Right lung (tissue), 10 donors: ENCODE measurements at places on chromosomes 1 and 21. TPM values are rescaled to one million over a fixed set of nuclear protein-coding genes. Genes with fewer than 3 reads are reported as not detected.
A peak's percentile ranks its signal among the peaks of the same experiment; 100 is the strongest.

DNA sequence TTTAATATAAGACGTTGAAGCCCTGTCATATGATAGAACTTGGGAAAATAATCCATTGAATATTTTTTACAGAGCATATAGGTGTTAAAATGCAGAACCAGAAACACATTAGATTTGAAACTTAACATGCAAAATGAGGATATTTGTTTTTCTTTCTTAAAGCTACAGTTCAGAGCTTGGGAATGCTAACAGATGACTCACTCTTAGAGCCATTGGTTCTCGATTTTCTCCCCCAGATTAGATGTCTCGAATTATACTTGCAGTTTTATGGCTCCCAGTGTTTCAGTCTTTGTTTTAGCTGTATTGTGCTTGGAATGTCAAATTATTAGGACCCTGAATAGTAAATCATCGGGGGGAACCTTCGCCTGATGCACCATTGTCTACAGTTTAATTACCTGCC lies 575.7 kb upstream of the ZP4 start:
- no peak for DNase-seq

GRCh38 chr1:211822677-211823407 lies 7.7 kb downstream of the LPGAT1 start:
- DNase-seq, result no peak

- no peak for DNase-seq
Observed at GRCh38 chr1:19877821-19878636, 4.2 kb upstream of the OTUD3 start.

DNA sequence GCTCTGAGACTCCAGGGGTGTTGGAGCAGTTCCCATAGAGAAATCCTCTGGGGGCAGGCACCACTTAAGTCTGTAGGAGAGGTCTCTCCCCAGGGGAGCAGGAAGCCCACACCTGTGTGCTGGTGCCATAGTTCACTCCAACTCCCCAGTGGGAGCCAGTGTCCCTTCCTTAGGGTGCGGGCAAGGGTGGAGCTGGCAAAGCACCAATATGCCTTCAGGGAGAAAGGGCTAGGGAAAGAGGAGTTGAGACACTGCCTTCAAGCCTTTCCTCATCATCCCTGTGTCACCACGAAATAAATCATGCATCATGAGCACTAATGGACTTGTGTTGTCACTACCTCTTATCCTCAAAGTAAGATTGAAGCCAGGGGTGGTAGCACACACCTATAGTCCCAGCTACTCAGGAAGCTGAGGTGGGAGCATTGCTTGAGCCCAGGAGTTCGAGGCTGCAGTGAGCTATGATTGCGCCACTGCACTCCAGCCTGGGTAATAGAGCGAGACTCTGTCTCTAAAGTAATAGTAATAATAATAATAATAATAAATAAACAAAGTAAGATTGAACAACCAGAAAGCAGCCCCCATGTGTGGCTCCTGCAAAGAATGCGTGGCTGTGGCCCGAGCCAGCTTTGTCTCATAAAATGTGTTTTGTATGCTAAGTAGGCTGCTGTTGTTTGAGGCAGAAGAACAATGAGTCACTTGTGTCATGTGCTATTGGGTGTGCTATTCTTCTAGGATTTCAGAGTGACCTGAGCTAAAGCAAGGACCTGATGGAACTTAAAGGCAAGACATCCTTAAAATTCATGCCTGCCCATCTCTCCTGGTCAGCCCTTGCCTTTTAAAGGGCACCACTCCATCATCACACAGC lies 6.7 kb upstream of the TIE1 start:
- no peak for DNase-seq

DNA sequence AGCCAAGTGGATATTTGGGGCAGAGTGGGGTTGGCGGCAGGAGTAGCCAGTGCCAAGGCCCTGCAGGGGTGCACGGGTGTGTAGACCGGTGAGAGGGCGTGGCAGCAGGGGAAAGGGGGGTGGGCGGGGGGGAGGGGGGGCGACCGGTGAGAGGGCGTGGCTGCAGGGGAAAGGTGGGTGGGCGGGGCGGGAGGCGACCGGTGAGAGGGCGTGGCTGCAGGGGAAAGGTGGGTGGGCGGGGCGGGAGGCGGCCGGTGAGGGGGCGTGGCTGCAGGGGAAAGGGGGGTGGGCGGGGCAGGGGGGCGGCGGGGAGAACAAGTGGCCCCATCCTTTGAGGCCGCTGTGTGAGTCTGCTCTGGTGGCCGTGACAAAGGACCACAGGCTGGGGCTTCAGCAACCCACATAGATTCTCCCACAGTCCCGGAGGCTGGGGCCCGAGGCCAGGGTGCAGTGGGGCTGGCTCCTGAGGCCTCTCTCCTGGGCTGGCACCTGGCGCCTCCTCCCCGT lies 25.8 kb downstream of the RRP1 start:
- no peak for DNase-seq

DNA sequence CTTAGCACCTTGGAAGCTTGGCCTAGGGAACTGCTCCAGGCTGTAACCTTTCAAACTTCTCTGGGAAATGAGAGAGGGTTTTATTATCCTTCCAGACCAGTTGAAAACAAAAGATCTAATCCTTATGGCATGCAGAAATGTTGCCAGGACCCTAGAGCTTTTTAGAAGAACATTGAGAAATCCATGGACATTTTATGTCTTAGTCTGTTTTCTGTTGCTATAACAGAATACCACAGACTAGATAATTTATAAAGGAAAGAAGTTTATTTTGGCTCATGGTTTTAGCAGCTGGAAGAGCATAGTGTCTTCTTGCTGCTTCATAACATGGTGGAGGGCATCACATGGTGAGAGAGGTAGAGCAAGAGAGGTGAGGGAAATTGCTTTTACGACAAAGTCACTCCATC lies 25.8 kb downstream of the OSBPL9 start:
- DNase-seq, result peak; percentile 71

DNA sequence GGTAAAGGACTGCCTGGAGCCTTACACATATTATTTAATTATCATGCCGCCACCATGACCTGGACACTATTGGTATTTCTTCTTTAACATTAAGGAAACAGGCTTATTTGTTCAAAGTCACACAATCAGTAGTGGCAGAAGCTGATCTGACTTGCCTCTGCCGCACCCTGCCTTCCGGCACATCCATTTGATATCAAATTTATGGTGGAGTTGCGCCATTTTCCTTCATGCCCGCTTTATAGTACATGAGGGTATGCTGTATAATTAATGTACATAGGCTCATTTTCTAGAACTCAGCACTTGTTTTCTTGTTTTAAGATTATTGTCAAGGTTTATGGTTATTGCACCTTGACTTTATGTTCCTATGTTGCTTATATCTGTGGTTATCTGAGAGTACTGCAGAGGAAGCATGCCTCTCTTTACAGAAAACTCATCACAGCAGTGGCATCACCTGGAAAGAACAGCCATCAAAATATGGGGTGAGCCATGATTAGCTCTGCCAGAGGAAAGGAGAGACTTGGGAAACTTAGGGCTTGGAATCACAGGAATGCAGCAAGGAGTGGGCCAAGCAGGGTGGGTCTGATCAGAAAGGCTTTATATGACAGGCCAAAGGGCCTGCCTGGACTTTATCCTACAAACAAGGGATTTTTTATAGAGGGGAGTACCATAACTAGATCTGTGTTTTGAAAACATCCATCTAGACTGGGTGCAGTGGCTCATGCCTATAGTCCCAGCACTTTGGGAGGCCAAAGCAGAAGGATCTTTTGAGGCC lies 72.2 kb upstream of the GJB5 start:
- DNase-seq, result no peak

DNA sequence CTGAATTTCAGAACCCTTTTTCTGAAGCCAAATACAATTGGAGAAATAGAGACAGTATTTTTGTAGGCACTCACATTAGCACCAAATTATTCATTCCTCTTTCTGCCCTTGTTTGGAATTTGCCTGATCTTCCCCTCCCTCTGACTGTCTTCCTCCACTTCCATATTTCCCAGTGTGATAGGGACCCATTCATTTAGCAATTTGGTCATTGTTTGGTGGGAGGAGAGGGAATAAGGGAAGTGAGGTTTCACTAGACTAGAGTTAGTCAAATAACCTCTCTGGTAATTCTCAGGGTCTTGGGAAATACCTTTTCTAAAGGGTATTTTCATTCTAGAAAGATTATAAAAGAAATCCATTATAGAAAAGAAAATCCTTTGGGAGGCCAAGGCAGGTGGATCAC lies 31.0 kb upstream of the MTMR11 start:
- DNase-seq, result no peak

- no peak for DNase-seq
Observed at GRCh38 chr1:25146451-25146855, 85.8 kb downstream of the SYF2 start.

- no peak for DNase-seq
Observed at GRCh38 chr1:226475142-226475511, 67.2 kb upstream of the PARP1 start.

GRCh38 chr1:207055386-207056001 lies 2.4 kb downstream of the PFKFB2 start:
- DNase-seq, result no peak

DNA sequence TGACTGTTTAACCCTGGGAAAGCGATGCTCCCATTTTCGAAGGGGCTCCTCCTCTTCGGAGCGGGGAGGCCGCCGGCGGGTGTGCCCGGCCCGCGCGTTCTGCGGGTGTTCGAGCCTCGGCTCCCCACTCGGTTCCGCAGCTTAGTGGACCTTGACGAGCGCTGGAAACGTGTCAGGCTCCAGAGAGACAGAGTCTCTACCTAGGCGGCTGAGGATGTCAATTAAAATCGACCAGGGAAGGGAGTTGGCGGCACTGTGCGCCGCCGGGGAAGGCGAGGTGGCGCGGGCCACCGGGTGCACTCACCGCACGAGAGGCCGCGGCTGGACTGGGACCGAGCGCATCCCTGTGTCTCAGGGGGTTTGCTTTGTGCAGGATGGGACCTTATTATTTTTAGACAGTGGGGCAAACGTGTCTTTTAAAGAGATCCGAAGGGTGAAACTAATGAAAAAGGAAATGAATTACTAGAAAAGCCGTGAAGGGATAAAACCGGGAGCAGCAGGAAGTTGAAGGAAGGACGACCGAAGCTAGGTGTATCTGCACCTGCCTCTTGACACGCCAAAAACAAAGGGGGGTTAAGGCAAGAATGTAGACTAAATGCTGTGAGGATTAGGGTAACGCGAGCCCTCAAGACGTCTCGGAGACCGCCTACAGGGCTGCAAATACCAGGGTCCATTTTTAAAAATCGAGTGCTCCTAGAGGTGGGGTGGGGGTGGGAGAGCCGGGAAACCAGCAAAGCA lies 5.6 kb downstream of the LHX4 start:
- DNase-seq, result no peak

- no peak for DNase-seq
Observed at GRCh38 chr1:150566589-150567340, 12.6 kb downstream of the MCL1 start.

DNA sequence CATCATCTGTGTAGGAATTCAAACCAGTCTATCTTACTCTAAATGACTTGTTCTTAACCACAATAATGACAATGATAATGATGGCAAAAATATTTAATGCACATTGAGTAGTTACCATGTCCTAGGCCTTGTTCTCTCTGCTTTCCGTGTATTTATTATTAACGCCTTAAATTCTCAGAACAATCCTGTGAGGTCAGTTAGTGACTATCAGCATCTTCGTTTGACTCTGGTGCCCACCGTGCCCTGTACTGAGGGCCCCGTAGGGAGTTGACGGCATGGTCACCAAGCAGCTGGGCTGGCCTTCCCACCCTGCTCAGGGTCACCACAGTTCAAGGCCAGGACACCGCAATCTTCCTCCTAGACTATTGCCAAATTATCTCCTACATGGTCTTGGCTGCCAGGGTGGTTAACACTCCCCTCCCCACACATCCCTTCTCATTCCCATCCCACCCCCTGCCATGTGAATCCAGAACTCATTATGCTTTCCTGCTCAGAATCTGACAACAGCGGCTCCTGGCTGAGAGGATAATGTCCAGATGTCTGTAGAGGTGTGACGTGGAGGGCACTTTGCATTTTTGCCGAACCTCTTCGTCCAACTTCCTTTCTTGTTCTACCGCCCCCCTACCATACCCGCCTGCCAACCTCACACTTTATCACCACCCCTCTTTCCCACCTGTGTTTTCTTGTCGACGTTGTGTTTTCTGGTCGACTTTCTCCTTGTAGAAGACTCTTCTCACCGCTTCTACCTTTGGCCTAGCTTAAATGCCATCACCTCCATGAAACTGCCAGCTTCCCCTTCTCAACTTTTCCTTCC lies 33.4 kb downstream of the IGFN1 start:
- DNase-seq, result no peak

- no peak for DNase-seq
Observed at GRCh38 chr1:53595906-53596305, 136.7 kb downstream of the DMRTB1 start.

DNA sequence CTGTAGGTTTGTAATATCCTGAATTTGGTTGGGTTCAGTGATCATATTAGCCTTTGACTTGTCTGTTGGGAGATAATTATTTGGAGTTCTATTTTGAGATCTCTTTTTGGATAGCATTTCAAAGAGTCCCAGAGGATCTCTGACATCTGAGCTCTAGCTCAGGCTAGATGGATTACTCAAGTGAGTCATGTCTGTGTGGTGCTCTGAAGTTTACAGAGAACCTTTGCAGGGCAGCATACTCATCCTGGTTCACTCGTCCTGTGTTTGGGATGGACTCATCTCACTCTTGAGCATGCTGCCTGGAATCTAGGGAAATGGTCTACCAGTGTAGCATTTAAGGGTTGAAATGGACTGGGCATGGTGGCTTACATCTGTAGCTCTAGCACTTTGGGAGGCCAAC lies 29.4 kb upstream of the BMP8A start:
- DNase-seq, result no peak

DNA sequence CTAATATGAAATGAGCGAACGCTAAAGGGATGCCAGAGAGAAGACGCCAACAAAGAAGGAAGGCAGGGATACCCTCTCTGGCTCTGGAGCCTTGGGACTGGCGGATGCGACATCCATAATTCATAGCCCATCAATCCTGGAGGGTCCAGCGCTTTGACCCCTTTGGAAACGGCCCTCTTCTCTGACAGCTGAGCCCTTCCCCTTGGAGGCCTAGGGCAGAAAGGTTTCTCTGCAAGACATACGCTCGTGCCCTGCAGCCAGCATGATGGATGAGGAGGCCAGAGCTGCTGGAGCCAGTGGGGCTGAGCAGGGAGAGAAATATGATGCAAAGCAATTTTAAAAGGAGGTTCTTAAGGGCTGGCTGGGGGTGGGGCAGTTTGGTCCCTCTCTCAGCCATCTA lies 22.2 kb downstream of the OPTC start:
- DNase-seq, result no peak

DNA sequence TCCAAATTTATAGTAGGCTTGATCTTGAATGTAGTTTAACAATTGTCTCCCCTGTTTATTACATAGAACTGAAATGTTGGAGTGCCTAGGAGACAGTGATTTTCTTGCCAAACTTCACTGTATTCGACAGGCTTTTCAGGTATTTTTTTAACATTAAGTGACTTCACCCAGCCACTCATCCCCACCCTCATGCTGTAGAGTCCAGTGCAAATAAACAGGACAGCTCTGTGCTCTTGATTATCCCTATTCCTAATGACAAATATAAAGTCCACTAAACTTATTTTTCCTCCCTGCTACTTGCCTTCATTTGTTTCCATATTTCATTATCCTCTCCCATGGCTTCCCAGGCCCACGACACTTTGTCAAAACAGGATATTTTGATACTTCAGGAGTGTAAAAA lies 29.2 kb upstream of the NEXN start:
- DNase-seq, result no peak

GRCh38 chr21:37899146-37899545 lies 17.1 kb downstream of the KCNJ6 start:
- DNase-seq, result no peak

- no peak for DNase-seq
Observed at GRCh38 chr1:80837066-80837465, 963.7 kb upstream of the ADGRL2 start.

The MSH4 gene
- 0.59 TPM for polyA plus RNA-seq

The CCDC27 gene
- polyA plus RNA-seq, result 0.21 TPM

The GBP6 gene
- polyA plus RNA-seq, result 0.53 TPM

The LRRIQ3 gene
- 2.9 TPM for polyA plus RNA-seq

The TACSTD2 gene
- 8.5 TPM for polyA plus RNA-seq
